Activated T-cell treated with anti-CD3 and anti-CD28 coated beads for 1 hour (primary cell): ENCODE measurements at places on chromosomes 12 and 14.

DNA sequence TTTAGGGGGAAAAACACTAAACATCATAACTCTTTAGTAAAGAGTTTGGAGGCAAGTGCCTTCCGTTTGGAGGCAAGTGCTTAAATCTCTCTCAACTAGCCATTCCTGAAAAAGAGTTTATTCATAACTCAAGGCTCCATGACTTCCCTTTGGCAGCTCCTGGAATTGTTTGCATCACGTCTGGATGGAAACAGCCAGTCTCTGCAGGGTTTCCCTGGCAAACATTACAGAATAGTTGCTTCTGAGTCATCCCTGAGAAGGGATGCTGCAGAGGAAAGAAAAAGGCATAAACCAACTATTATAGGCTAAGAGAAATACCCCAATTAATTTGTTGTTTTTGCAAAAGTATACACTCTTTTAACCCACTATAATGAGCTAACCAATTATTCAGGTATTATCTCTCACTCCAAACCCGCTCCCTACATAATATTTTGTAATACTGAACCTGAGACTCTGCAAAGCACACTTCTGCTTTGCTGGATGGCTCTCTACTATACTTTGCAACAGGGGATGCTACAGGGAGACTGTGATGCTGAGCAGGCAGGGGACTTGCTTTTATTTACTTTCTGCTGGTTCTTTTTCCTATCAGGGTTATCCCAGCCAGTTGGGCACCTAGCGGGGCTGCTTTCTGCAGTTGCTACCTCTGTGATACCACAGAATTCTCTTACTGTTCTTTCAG is 497.7 kb downstream of the FUT8 start:
- DNase-seq = no peak

- DNase-seq = no peak
These were observed 791.6 kb upstream of the NOVA1 start for GRCh38 chr14:27389402-27389801.

- DNase-seq = no peak
These were observed 2.5 kb upstream of the C1QL4 start for GRCh38 chr12:49339464-49339861.

GRCh38 chr12:120101182-120101581 is 15.4 kb downstream of the RAB35 start:
- no peak for DNase-seq

GRCh38 chr12:57834086-57834876 is 12.2 kb downstream of the CTDSP2 start:
- no peak for DNase-seq

DNA sequence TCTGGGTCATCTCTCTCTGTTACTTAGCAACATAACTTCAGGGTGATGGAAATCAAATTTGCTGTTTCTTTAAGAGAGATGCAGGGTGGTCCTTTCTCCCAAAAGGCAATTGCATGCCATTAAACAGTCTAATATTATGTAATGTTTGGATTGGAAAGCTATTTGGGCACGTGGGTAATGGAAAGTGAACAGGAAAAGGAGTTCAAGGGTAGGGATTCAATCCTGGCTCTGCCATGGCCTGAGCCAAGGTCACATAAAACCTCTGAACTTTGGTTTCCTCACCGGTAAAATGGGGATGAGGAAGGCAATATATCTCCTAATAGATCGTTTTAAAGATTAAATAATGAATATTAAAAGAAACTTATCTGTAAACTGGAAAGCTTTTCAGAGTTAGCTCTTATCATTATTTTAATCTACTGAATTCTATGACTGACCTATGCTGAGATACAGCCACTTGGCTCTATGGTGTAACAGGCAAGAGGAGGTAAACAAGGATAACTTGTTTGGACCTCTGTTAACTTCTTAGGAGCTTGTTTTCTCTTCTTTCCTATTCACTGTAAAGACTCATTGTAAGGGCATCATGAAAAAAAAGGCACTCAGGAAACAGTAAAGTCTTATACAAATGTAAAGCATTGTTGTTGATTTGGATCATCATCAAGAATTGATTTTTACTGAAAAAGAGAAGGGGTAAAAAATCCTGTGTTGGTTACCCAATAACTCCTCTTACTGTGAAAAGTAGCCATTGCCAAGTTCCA is 55.7 kb upstream of the OVCH1 start:
- DNase-seq = no peak

DNA sequence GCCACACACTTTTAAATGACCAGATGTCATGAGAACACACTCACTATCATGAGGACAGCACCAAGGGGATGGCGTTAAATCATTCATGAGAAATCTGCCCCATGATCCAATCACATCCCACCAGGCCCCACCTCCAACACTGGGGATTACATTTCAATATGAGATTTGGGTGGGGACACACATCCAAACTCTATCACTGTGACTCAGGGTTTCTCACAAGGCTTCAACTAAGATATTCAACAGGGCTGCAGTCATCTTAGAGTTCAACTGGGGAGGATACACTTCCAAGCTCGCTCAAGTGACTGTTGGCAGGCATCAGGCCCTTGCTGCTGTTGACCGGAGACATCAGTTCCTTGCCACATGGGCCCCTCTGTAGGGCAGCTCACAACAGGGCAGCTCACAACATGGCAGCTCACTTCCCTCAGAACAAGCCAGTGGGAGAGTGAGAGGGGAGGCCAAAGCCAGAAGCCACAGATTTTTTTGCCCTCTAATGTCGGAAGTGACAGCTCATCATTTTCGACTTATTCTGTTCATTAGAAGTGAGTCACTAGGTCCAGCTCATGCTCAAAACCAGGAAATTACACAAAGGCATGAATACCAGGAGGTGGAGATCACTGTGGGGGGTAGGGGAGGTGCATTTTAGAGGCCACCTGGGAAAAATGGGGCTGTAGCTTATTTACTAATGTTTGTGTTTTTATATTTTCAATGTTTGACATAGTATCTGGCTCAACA is 50.8 kb upstream of the PTHLH start:
- no peak for DNase-seq

DNA sequence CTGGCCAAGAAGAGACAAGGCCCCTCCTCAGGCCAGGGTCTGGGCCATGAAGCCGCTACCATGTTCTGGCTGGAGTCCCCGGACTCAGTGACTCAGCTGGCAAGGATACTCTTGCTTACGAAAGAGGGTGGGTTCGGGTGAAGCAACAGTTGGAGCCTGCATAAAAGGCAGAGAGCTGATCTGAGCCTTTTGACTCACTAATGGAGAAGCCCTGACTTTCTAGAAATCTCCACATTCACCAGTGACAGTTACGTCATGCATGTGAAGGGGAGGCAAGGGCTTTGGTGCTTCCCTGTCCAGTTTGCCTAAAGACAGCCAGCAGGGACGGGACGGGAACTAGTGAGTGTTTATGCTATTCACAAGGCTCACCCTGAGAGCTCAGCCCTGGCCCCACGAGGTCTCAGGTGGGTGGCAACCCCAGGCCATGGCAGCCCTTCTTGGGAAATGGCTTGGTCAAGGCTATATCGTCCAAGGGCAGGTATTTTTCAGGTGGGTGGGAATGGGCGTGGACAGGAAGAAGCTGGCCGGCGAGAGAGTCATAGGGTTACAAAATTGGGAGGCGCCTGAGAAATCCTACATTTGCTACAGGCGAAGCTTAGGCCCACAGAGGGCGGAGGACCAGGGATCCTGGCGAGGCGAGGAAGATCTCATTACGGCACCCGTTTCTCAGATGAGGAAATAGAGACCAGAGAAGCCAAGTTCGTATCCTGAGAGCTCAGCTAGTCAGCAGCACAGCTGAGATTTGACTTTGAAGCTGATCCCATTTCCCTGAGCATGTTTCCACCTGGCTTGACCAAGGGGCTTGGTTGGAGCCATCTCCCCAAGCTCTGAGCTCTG is 314.6 kb downstream of the BCL11B start:
- no peak for DNase-seq

DNA sequence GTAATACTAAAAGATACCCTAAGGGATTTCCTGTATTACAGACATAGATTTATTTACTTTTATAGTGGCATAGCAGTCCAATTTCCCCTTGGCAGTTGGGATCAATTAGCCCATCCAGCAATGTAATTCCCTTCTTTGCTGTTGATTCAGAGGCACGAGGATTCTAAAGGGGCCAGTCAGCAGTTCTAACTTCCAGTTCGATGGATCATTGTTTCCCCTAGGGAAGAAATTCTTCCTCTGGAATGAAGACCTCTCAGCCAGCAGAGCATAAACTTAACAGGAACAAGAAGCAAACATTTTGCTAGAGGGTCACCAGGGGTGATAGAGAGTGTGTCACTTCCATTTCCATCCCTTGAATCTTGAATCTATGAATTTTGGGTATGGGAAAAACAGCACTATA is 395.7 kb upstream of the NOVA1 start:
- no peak for DNase-seq

GRCh38 chr12:124852911-124853427 is 10.7 kb downstream of the SCARB1 start:
- DNase-seq = no peak

GRCh38 chr14:58737511-58737910 is 99.7 kb downstream of the DACT1 start:
- no peak for DNase-seq

GRCh38 chr12:58850826-58851225 is 69.5 kb downstream of the LRIG3 start:
- no peak for DNase-seq

GRCh38 chr14:93381644-93382043 is 34.7 kb downstream of the COX8C start:
- DNase-seq = no peak

GRCh38 chr12:76871082-76871481 is 7.7 kb downstream of the CSRP2 start:
- no peak for DNase-seq
